ENCODE measurements at places on chromosomes 4 and X.

GRCh38 chrX:30661228-30661627 is 8.0 kb downstream of the GK start:
- DNase-seq: no peak

GRCh38 chr4:61549336-61549735 is 349.2 kb downstream of the ADGRL3 start:
- DNase-seq: no peak

DNA sequence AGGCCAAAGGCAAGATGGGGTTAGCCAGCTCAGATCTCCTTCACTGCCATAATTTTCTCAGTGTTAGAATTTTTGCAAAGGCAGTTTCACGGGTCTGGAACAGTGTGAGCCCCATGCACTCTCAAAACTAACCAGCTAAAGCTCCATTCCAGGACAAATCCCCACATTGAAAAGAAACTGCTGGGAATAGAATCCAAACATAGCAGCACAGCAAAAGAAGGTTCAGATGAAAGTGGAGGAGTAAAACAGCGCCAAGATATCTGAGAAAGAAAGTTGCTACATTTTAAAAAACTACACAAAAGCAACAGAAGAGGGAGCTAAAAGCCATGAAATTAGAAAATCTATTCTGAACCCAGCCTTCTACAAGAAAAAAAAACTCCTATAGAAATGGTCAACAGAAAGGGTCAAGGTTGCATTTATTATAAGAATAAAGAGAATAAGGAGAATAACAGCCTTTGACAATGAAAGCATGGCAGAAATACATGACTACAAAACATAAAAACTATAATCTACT is 39.6 kb upstream of the SLC7A3 start:
- DNase-seq: no peak

GRCh38 chr4:89834486-89835209 is 2.3 kb downstream of the SNCA start:
- DNase-seq: no peak

- no peak for DNase-seq
Observed at GRCh38 chr4:7631288-7632014, 196.7 kb upstream of the PSAPL1 start.

- DNase-seq: no peak
Observed at GRCh38 chr4:82988323-82988832, 22.2 kb downstream of the LIN54 start.

DNA sequence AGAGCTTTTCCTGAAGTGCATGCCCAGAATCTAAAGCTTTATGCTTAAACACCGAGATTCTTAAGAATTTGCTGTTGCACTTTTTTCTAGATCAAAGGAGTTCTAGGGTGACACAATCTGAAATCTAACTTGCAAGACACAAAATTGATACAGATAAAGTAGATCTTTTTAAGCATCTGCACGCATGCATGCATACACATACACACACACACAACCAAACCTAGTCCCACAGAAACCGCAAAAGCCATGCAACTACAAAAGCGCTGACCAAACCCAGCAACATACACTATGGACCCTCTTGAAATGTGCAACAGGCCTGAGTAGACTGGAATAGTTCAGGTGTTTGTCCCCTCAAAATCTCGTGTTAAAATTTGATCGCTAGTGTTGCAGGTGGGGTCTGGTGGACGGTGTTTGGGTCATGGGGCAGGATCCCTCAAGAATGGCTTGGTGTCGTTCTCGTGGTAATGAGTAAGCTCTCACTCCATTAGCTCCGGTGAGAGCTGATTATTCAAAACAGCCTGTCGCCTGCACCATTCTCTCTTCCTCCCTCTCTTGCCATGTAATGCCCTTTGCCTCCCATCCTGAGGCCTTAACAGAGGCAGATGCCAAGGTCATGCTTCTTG is 52.7 kb downstream of the IRF2 start:
- no peak for DNase-seq

GRCh38 chr4:72209600-72209999 is 177.8 kb downstream of the NPFFR2 start:
- no peak for DNase-seq

- no peak for DNase-seq
Observed at GRCh38 chr4:24321616-24322015, 262.7 kb downstream of the DHX15 start.

GRCh38 chrX:117996918-117997480 is 119.6 kb downstream of the KLHL13 start:
- DNase-seq: no peak

DNA sequence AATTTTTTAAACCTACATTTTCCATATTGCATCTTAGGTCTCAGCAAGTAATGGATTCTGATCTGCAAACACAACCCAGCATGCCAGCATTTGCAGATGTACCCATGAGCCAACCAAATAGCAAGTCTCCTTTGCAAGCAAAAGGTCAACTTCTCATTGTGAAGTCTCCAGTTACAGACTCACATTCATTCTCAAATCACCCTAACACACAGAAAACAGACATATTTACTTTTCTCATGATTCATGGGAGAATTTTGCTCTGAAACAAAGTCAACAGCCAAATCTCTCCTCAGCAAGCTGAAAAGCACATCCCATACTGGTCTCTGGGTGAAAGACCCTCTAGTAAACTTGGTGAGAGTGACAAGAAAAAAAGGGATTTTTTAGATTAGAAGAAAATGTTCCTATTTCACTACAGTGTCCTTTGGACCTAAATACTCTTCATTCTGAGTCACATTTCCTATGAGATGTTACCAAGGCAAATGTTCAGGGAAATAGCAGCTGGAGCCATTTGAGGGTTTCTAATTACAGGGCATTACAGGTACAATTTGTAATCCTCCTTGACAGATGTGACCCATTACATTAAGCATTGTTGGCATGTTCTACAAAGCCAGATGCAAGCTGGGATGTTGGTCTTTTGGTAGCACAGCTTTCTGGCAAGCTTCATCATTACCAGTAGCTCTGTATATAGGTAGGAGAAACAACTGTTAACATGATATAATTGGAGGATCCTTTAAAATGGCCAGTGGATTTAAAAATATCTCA is 383.3 kb downstream of the SMARCA1 start:
- no peak for DNase-seq

DNA sequence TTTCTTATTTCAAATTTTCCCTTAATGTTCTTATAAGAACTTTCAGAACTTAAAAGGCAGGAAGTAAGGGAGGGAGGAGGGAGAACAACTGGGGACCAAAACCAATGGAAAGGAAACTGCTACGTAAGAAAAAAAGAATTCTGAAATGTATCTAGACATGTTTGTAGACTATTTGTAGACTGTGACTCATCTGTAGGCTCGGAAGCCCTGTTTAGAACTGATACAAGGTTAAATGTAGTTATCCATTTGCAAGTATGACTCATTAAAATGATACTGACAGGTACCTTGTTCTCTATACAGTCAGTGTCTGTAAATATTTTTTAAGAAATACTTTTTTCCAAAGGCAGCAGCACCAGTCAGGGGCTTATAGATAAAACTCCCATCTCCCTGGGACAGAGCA is 202.0 kb downstream of the DHX15 start:
- no peak for DNase-seq

GRCh38 chr4:142314686-142315085 is 531.4 kb downstream of the INPP4B start:
- DNase-seq: no peak

DNA sequence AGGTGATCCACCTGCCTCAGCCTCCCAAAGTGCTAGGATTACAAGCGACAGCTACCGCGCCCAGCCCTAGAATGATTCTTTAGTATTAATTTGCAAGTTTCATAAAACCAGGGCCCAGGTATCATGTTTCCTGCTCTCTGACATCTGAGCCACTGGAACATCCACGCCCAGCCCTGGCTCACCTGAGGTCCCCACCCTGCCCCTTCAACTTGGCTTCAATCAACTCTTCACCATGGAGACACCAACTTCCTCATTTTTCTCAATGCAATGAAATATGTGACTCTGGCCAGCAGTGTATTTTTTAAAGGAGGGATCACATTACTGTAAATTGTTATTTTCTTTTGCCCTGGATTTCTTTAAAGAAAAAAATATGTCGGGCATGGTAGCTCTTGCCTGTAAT is 3.9 kb downstream of the PRSS12 start:
- DNase-seq: no peak

- no peak for DNase-seq
Observed at GRCh38 chr4:90852237-90852636, 725.0 kb downstream of the CCSER1 start.

GRCh38 chr4:16225167-16225862 is 956 bp downstream of the TAPT1 start:
- DNase-seq: no peak

Data from ascending aorta (tissue), 2 donors.